ENCODE measurements at places on chromosomes 2 and 18. TPM values are rescaled to one million over a fixed set of nuclear protein-coding genes. Genes with fewer than 3 reads are reported as not detected.

Gene CENPA
- 4.6 TPM for total RNA-seq

Gene TUBB8B
- not detected for total RNA-seq

Gene ABHD3
- 11.7 TPM for total RNA-seq

Gene ECEL1
- total RNA-seq = 6.5 TPM

Gene ACMSD
- total RNA-seq = not detected

Gene COL4A4
- 3.0 TPM for total RNA-seq

Gene CROCC2
- total RNA-seq = not detected

Gene MARCO
- 0.36 TPM for total RNA-seq

Gene CXCR4
- total RNA-seq = 110 TPM

Gene HAT1
- 42.8 TPM for total RNA-seq

Gene HOXD1
- not detected for total RNA-seq

Gene ALPI
- total RNA-seq = not detected

Gene CARF
- total RNA-seq = 21.7 TPM

Gene GBX2
- total RNA-seq = 4.4 TPM

Gene SP5
- total RNA-seq = 17.5 TPM

Gene SIX2
- 0.45 TPM for total RNA-seq

Gene TIA1
- 432 TPM for total RNA-seq

Gene C2orf76
- total RNA-seq = 13.2 TPM

Gene NEDD4L
- 160 TPM for total RNA-seq

Gene LIMS4
- 0.45 TPM for total RNA-seq

Gene NOSTRIN
- total RNA-seq = 8.7 TPM

Gene CHST10
- 26.9 TPM for total RNA-seq

Gene C2orf80
- total RNA-seq = 12.2 TPM

Gene COL6A3
- 59.6 TPM for total RNA-seq

Gene RTP5
- 1.3 TPM for total RNA-seq

Gene DQX1
- 0.45 TPM for total RNA-seq

Gene MTCL1
- total RNA-seq = 26.7 TPM

Gene ADRA2B
- not detected for total RNA-seq

Gene REG3A
- total RNA-seq = 0.45 TPM

Gene CXCR2
- total RNA-seq = not detected

Gene TMEM163
- 10.2 TPM for total RNA-seq

Gene SP140
- 1.6 TPM for total RNA-seq

Gene EPB41L3
- total RNA-seq = 61.2 TPM

Gene HTR2B
- 0.27 TPM for total RNA-seq

Gene CFC1
- 1.3 TPM for total RNA-seq

Gene MROH2A
- not detected for total RNA-seq

Gene GCKR
- 0.54 TPM for total RNA-seq

Gene CCDC88A
- total RNA-seq = 322 TPM

Gene LIPG
- 10.0 TPM for total RNA-seq

Gene ABHD1
- 0.54 TPM for total RNA-seq

Gene ELMOD3
- total RNA-seq = 24.8 TPM

Gene CCDC148
- 13.5 TPM for total RNA-seq

Gene M1AP
- 0.36 TPM for total RNA-seq

Gene KLHL29
- total RNA-seq = 34.0 TPM

Gene ALK
- total RNA-seq = 6.4 TPM

Gene BMP10
- not detected for total RNA-seq

Gene CYBRD1
- total RNA-seq = 16.3 TPM

Gene KIAA2012
- 1.00 TPM for total RNA-seq

Gene SPATS2L
- total RNA-seq = 29.0 TPM

Gene GKN1
- total RNA-seq = not detected

All from cerebellum (tissue), 4 donors.